ENCODE measurements at places on chromosomes 13 and 19.

DNA sequence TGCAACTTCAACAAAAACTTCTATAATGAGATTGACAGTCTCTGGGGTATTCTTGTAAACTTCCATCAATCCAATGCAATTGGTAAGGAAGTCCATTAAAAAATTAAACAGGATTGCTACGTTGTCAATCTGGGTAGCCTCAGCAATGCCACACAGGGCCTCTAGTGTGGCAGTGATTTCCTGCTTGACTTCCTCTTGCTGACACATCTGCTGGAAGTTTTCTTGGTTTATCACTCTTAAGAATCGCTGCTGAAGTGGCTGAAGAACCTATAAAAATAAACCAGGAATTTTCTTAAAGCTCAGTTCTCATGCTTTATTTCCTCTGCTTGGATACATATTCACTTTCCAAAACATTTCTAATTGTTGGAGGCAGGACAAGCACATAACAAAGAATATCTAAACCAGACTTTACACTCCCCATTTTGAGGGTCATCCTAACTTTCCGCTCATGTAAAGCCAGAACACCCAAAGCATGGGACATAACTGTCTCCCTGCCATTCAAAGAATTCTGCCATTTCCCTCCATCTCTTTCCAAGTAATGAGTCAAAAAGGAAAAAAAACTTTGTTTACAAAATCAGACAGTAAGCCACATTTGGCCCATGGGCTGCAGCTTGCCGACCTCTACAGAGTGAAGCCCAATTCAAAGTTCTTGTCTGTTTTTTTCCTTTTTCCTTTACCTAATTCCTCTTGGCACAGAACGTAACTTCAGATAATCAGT lies 23.2 kb upstream of the EEF1AKMT1 start:
- no peak for DNase-seq

- DNase-seq, result no peak
Measured at GRCh38 chr13:33127009-33127551, 110.9 kb downstream of the KL start.

- peak; percentile 78 for DNase-seq
Measured at GRCh38 chr19:16572332-16573211, at the start of gene SLC35E1. Gene SLC35E1 (minus strand): TSS chr19:16572415. CDS start chr19:16572364, 51 bp downstream.

- DNase-seq, result no peak
Measured at GRCh38 chr19:2250766-2251105, 1.6 kb downstream of the AMH start.

DNA sequence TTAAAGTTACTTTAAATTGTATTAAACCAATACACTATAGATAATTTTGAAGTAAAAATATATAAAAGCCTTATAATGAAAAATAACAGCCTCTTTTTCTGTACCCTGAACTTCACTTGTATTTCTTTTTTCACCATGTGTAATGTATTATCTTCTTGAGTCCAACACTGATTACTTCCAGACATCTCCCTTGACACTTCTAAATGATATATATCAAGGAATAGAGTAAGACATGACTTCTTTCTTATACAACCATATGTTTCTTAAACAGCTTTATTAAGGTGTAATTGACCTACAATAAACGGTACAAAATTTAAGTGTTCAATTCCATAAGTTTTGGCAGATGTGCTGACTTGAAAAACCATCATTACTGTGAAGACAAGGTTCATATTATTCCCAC lies 531.9 kb downstream of the OLFM4 start:
- DNase-seq, result no peak

GRCh38 chr19:2186071-2186846 lies 22.5 kb downstream of the DOT1L start:
- no peak for DNase-seq

DNA sequence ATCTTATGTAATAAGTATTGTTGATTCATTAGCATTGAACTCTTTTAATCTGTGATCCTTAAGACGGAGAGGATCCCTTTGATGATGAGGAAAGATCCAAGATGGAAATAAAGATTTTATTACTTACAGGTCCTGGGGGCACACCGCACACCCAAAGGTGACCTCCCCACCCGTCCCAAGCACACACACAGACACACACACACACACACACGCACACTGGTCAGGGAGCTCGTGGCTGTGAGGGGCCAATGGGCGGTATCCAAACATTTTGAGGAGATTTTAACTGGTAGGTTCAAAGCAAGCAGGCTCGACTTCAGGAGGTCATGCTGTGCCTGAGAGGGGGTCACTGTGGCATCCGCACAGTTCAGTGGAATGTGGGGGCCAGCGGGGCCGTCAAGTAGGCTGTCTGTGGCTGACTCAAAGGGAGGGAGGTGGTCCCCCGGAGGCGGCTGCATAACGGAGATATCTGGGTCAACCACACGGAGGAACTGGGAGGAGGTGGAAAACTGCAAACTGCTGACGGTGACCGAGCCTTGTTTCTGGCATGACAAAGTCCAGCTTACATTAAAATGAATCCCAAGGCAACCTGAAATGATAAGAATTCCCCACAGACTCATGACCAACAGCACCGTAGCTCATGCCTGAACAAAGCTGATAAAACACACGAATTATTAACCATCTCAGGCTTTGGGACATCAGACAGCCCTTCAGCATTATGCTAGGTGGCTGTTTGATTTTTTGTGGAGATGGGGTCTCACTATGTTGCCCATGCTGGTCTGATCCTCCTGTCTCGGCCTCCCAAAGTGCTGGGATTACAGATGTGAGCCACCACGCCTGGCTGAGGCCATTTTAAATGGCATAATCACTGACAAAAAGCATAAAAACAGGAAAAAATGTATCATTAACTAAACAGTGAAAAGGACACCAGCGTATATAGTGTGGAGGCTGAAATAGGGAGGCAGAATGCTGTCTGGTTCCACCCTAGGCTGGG lies 20.9 kb upstream of the SIGLEC11 start:
- no peak for DNase-seq

GRCh38 chr13:75165543-75166230 lies 316.3 kb downstream of the TBC1D4 start:
- no peak for DNase-seq

DNA sequence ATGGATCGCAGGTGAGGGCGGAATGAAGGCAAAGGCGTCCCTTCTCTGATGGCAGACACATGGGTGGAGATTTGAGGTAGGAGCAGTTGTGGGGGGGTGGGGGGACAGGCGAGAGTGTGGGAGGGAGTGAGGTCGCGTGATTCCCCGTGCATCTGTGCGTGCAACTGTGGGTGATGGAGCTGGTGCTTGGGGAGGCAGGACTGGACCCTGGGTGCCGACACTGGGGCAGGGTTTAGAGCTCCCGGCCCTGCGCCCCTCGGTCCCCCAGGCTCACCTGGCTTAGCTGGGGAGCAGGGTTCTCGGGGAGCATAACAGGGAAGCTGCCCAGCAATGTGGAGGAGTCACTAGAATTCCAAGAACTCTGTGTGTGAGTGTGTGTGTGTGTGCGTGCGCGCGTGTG lies 3.4 kb downstream of the TMPRSS9 start:
- no peak for DNase-seq

GRCh38 chr13:106681536-106681935 lies 113.6 kb upstream of the ARGLU1 start:
- no peak for DNase-seq

- DNase-seq, result no peak
Measured at GRCh38 chr13:27774169-27774568, 18.1 kb upstream of the GSX1 start.

Data from stimulated activated CD8-positive, alpha-beta memory T cell treated with anti-CD3 and anti-CD28 coated beads, Interleukin-12 subunit alpha, Interleukin-12 subunit beta, amount 100 ng/mL, for 1 hour (primary cell).